ENCODE measurements at places on chromosomes 4 and X.

DNA sequence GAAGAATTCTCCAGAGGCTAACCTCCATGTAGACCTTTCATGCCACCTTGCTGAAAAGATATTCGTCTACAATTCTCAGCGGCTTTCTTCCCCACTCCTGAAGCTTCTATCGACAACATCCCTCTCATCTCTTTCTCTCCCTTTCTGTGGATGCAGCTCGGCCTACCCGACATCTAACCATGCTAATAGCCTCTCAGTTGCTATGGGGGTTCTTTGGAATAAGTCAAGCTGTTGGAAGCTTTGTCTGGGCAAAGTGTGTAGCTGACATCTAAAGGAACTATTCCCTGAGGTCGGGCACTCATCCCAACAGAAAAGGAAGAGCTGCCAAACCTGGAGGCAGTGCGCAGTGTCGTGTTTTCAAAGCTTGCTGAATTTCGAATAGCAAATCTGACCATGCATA is 192.1 kb downstream of the RBMX2 start:
- no peak for DNase-seq

DNA sequence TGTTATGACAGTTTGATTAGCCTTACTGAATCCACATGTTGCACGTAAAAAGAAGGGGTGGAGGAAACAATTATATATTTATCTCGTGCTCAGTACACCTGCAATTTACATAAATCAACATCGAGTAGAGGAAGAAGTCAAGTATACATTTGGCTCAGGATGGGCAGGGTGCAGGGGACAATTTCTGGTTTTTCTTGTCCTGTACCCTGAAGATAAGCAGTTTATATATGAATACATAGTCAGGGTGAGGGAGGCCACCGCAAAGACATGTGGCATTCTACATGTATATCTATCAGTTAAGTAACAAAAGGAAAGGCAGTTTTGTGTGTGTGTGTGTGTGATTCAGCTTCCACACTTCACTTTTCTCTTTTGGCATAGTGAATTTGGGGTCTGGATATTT is 11.1 kb upstream of the EREG start:
- no peak for DNase-seq

DNA sequence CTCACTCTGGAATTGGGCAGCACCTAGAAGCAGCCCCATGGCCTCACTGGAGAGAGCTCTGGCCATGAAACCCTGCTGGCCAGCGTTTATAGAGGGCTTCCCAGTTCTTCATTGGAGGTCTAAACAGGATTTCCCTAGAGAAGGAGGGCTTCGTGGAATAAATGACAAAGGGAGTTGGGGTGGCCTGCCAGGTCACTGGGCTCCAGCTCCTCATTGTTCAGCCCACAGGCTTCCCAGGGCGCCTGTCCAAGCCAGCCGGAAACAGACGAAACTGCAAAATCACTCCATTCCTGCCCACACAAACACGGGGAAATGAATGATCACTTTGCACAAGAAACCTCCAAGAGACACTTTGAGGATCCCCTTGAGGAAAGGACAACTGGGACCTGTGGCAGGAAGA is 189.7 kb downstream of the TSPAN5 start:
- no peak for DNase-seq

DNA sequence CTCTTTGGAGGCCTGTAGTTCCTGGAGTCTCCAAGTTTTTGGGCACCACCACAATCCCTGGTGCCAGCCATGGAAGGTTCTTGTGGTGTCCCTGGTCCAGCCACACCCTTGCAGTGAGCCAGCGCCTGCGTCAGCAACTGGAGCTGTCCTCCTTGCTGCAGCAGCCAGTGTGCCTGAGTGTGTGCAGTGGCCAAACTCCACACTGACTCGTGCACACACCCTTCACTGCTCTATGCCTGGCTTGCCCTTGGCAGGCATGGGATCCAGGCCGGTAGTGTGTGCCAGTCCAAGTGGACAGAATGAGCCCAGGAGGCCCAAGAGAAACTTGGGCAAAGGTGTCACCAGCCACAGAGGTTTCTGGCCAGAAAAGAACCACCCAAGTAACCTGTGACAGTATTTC is 1074.0 kb downstream of the PCDH18 start:
- no peak for DNase-seq

DNA sequence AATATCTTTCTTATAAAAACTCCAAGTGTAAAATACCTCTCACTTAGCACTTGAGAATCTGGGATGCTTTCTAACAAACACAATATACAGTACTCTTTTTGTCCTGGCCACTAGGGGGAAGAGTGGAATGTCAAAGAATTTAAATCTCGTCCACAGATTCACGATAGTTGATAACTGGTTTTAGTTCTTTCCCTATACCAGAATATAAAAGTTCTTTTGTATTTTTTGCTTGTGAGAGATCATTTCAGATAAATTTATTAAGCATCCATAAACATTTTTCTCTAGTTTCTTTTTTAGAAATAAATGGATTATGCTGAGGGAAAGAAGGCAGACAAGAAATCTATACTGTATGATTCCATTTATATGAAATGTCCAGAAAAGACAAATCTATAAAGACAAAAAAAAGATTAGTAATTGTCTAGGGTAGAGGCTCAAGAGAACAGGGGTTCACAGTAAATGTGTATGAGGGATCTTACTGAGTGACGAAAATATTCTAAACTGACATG is 50.4 kb downstream of the MGARP start:
- no peak for DNase-seq

- DNase-seq: no peak
These were observed 58.0 kb downstream of the SLC2A9 start for GRCh38 chr4:9963328-9963727.

GRCh38 chrX:63511361-63511760 is 160.2 kb upstream of the SPIN4 start:
- DNase-seq: no peak

- no peak for DNase-seq
These were observed 12.2 kb downstream of the SCRG1 start for GRCh38 chr4:173386751-173387150.

- DNase-seq: no peak
These were observed 17.7 kb downstream of the TMSB4X start for GRCh38 chrX:12992544-12993118.

- DNase-seq: no peak
These were observed 124.3 kb downstream of the ADGRA3 start for GRCh38 chr4:22391551-22391950.

DNA sequence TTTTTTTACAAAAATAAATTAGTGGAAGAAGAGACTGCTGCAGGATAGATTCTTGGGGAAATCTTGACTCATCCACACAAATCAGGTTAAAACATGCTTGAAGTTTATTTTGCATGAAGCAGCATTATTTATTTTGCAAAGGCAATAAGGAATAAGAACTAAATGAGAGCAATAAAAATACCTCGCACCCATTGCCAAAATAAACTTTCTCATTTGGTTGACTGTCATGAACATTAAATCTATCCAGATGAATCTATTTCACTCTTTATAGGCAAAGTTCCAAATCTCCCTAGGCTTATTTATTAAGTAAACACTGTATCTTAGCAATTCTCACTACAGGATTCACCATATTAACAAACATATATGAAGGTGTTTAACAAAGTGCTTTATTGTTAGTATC is 58.9 kb downstream of the HOPX start:
- DNase-seq: no peak

DNA sequence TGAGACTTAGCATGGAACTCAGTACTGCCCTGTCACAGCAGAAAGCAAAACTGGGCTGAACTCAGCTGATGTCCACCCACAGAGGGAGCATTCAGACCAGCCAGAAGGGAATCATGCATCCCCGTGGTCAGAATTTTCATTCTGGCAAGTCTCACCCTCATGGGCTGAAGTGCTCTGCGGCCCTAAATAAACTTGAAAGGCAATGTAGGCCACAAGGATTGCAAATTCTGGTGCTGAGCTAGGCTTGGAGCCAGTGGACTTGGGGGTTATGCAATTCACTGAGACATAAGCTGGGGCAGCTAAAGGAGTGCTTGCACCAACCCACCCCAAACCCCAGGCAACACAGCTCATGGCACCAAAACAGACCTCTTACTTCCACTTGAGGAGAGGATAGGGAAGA is 494.1 kb downstream of the GABRG1 start:
- no peak for DNase-seq

DNA sequence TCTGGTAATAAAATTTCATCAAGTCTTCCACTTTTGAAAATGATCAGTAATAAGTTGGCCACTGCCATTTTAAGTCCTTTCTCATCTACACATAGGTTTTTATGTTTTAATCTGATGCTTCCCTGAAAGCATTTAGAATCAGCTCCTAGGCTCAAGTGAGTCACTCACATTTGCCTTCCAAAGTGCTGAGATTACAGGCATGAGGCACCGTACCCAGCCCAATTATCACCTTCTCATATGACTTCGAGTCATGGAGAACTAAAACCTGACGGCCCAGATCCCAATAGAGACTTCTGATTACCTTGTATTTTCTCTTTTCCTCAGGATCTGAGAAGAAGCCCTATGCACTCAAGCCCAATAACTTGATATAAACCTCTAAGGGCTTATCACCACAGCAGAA is 140.8 kb downstream of the OPHN1 start:
- no peak for DNase-seq

DNA sequence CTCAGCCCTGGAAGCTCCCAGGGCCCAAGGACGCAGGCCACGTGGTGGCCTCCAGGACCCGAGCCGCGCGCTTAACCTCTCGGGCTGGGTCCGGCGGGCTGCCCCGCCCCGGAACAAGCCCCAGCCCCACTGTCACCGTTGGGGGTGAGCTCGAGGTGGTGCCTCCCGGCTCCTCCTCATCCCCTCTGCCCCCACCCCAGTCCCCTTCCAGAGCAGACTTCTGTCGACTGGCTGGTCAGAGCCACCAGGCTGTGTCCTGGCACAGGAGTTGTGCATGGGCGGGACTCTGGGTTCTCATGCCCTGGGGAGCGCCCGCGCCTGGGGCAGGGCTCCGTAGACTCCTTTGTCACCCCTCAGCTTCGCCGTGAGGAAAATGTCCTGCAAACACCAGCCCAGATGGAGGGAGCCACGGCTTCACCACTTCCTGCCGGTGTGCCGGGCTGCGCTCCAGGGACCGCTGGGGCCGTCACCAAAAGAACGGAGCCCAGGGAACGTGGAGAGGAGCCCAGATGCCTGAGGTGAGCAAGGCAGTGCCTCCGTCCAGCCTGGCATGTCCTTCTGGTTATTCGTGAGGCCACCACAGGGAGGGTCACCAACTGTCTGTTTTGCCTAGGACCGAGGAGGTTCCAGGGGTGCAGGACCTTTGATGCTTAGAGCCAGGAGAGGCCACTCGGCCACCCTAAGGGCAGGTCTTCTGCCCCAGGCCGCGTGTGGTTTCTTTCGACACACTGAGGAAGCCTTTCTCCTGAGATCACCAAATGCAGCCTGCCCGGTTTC is 7.1 kb upstream of the RGS12 start:
- no peak for DNase-seq

- DNase-seq: no peak
These were observed 25.0 kb downstream of the ADGRA3 start for GRCh38 chr4:22490718-22491315.

GRCh38 chr4:1641671-1642070 is 42.4 kb downstream of the FAM53A start:
- DNase-seq: no peak

DNA sequence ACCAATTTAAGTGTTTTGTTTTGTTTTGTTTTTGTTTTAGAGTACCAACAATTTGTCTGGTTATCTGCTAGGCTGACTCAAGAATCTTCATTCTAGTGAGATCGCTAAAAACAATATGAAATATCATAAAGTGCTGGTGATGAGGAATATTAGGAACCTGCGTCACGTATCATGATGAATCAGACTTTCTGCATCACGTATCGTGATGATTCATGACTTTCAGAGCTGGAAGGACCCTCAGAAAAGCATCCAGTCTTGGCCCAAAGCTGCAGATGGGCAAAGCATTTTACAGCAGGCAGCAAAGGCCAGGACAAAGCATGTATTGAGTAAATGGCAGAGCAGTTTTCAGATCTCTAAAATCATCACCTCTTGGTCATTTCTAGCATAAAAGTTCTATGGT is 278.0 kb upstream of the BOD1L1 start:
- DNase-seq: no peak

GRCh38 chr4:41512596-41512995 is 25.4 kb upstream of the LIMCH1 start:
- DNase-seq: no peak

- no peak for DNase-seq
These were observed 2.9 kb upstream of the PPP4R3C start for GRCh38 chrX:27466051-27466450.

GRCh38 chr4:2243681-2244380 is 1.9 kb upstream of the HAUS3 start:
- DNase-seq: no peak

DNA sequence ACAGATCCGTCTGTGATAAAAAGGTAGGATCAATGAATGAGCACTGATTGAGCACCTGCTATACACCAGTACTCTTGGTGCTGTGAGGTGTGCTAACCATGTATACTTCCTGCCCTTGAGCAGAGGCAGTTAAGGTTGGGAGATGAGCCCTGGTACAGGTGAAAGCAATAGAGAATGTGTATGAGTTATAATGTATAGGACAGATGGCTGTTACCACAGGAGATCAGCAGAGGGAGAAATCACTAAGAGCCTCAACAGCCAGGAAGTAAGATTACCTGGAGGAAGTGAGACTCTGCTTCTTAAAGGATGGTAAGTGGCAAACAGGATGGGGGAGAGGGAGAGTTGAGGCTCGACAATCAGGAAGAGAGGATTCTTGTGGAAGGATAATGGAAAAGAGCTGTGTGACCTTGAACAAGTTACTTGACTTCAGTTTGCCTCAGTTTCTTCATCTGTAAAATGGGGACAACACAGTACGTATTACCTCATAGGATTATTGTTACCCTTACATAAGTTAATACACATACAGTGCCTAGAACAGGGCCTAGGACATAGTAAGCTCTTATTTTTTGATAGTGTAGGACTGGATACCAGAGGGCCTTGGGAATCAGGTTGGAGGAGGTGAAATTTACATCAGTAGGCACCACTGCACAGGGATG is 9.1 kb downstream of the CXCR3 start:
- no peak for DNase-seq

- DNase-seq: no peak
These were observed 2.0 kb downstream of the NYX start for GRCh38 chrX:41449131-41449530.

DNA sequence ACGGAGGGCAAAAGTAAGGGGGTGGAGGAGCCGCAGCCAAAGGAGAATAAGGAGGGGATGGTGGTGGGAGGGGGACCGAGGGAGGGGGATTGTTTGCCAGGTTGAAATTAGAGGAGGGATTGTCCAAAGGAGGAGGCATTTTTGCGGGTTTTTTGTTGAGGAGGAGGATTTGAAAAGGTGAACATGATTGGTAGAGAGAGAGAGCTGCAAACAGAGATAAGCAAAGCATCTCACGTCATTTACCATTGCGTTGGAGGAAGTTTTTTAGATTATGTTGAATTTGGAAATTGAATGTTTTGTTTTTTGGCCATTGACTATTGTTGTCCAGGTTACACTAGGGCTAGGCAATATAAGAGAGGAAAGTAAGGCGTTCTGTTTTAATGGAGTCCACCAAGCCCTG is 54.5 kb upstream of the ABCB7 start:
- no peak for DNase-seq

GRCh38 chr4:85929961-85930665 is 429.7 kb downstream of the MAPK10 start:
- DNase-seq: peak; percentile 13

- peak; percentile 44 for DNase-seq
These were observed 1.2 kb downstream of the MAGIX start for GRCh38 chrX:49163555-49164419.

GRCh38 chr4:18051281-18051680 is 29.7 kb upstream of the LCORL start:
- DNase-seq: no peak

GRCh38 chr4:10737337-10737736 is 52.8 kb upstream of the CLNK start:
- DNase-seq: no peak

- DNase-seq: no peak
These were observed 568.8 kb upstream of the TENM3 start for GRCh38 chr4:181674315-181674875.

GRCh38 chr4:184934184-184934583 is 84.1 kb upstream of the HELT start:
- DNase-seq: no peak
